ENCODE measurements at places on chromosomes 3 and 15. TPM values are rescaled to one million over a fixed set of nuclear protein-coding genes. Genes with fewer than 3 reads are reported as not detected.

The TMEM266 gene
- total RNA-seq: not detected

The DLL4 gene
- 11.1 TPM for total RNA-seq

GRCh38 chr3:82033186-82033585 lies 271.7 kb upstream of the GBE1 start:
- DNase-seq: no peak

DNA sequence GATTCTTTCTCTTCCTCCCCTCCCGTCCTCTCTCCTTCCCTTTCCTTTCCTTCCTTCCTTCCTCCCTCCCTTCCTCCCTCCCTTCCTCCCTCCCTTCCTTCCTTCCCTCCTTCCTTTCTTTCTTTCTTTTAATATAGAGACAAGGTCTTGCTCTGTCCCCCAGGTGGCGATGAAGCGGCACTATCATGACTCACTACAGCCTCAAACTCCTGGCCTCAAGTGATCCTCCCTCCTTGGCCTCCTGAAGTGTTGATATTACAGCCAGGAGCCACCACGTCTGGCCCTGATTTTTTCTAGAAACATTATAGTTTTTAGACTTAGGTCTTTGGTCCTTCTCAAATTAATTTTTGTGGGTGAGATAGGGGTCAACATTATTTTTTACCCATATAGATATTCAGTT lies 15.5 kb downstream of the GRM2 start:
- DNase-seq: no peak

DNA sequence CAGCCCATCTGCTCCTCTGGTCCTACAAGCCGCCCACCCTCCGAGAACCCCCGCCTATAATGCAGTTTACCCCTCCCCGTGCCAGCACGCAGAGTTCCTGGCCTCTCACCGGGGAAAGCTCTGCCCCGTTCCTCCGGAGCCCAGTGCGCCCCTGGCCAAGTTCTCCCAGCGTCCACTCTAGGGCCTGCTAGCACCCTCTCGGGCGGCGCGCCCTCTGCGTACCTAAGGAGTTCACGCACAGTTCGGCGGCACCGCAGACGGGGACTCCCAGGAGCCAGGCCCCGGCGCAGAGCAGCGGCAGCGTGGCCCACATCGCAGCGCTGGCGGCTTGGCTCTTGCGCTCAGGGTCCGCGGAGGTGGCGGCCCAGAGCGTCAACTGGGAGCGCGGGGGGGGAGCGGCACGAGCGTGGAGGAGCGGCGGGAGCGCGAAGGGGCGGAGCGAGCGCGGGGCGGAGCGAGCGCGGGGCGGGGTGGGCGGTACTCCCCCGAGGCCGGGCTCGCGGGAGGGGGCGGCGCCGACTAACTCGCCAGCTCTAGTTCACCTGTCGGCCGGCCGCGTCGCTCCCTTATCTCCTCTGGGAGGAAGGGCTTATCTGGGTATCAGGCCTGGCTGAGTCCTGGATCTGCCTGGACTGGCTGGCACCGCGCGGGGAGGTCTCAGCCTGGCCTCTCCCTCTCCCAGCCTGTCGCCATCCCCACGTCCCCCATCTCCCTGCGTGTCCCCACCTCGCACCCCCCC lies at the start of gene CTSH:
Gene CTSH (minus strand): TSS at position 378 of the 739 bp plus-strand sequence. CDS start 65 bp downstream, at position 313.
- DNase-seq: peak; percentile 88

All from Right ventricle myocardium inferior (tissue), 1 donor.